AG04449 (cell line): ENCODE measurements at places on chromosomes 2 and 18.

- no peak for DNase-seq
These were observed 68.7 kb upstream of the LYPD6 start for GRCh38 chr2:149261692-149262091.

DNA sequence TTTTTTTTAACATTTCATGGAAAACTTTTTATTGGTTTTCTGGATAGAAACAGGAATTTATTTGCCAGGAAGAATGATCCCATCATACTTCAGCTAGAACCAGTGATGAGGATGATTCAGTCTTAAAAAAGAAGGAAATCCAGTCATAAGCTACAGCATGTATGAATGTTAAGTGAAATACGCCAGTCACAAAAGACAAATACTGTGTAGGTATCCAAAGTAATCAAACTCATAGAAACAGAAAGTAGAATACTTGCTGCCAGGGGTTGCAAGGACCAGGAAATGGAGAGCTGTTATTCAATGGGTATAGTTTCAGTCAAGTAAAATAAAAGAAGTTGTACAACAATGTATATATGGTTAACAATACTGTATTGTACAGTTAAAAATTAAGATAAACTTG is 21.3 kb downstream of the PSME4 start:
- no peak for DNase-seq

DNA sequence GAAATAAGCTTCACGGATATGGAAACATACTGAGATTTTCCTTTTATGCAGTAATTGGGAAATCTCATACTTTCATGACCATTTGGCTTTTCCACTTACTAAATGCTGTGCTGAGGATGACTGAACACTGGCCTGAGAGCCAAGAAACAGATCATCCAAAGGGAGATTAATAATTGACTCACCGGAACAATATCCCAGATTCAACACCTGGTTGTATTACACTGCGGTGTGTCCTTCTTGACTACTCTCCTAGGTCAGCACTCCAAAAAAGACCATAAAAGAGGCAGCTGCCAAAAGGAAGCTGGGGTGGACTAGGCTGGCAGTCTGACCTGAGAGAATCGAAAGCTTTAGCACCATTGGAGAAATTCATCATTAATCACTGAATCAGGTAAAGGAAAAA is 469.1 kb downstream of the CBLN2 start:
- DNase-seq: no peak

DNA sequence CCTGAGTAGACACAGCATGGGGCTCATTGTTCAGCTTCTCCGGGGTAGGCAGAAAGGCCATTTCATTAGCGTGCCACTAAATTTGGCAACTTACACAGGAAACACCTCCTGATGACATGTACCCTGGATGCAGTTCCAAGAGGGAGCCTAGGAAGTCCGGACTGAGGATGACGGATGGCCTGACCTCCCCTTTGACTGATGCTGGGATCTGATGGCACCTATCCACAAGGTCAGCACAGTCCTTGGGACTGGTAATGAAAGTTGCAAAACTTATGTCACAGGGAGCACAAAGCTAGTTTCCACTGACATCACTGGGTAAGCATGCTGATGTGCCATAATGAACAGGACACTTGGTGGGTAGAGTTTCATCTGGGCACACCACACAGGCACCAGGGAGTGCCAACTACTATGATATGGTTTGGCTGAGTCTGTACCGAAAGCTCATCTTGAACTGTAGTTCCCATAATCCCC is 126.7 kb upstream of the ARL4C start:
- DNase-seq: no peak

- no peak for DNase-seq
These were observed 61.6 kb downstream of the DNMT3A start for GRCh38 chr2:25280051-25280687.

- DNase-seq: no peak
These were observed 160.4 kb upstream of the CCDC195 start for GRCh38 chr2:224876522-224876921.

- no peak for DNase-seq
These were observed 267.7 kb downstream of the PRKCE start for GRCh38 chr2:45919160-45919650.

- DNase-seq: no peak
These were observed 563 bp upstream of the GMCL1 start for GRCh38 chr2:69828938-69829255.

- DNase-seq: no peak
These were observed 3.4 kb upstream of the RTP5 start for GRCh38 chr2:241865957-241866789.

GRCh38 chr2:238915596-238915995 is 67.7 kb downstream of the TWIST2 start:
- no peak for DNase-seq

- DNase-seq: no peak
These were observed 44.0 kb downstream of the GYPC start for GRCh38 chr2:126699716-126700581.

- DNase-seq: no peak
These were observed 2.9 kb upstream of the GALNT3 start for GRCh38 chr2:165796819-165797530.

- DNase-seq: no peak
These were observed 68.9 kb upstream of the BOD1L2 start for GRCh38 chr18:57077786-57078552.

DNA sequence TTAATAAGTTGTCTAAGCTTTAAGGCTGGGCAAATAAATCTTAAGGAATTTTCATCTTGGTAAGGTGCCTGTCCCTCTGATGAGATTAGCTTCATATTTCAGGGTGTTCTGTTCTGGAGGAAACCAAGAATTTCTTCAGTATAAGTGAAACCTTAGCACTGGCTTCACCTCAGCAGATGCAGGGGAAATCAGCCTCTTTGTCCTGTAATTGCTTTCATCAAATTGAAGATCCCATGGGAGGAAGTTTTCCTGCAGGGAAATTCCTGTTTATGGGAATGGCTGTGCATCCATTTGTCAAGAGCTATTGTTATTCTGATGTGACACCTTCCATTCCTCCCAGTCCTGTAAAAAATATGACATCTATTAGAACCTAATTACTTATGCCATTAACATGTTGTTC is 174.5 kb downstream of the PTPRM start:
- no peak for DNase-seq

GRCh38 chr2:117621326-117621725 is 193.2 kb upstream of the DDX18 start:
- DNase-seq: no peak

DNA sequence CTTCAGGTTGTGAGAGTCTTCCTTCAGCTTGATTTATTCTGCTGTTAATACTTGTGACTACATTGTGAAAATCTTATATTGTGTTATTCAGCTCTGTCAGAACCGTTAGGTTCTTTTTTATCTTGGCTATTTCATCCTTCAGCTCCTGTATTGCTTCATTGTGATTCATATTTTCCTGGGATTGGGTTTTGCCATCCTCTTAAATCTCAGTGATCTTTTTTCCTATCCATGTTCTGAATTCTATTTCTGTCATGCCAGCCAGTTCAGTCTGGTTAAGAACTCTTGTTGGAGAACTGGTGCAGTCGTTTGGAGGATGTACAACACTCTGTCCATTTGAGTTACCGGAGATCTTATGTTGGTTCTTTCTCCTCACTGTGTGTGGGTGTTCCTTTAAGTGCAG is 19.1 kb downstream of the MSTN start:
- no peak for DNase-seq

DNA sequence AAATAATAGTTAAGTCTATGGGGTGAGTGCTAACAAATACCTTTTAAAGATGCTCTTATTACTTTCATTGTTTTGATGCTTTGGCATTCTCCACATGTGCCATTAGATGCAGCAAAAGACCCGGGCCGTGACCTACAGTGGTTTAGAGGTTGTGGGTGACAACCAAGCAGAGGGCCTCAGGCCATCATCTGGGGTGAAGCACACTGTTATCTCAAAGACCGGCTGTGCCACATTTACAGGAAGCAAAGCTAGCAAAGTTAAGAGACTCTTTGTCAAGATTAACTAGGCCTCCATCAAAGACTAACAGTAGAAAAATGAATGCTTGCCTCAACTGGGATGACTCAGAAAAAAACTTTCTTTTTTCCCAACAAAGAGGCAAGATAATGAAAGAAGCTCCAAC is 695.3 kb downstream of the SATB2 start:
- no peak for DNase-seq
